B cell (primary cell): ENCODE measurements at places on chromosomes 12 and 14. TPM values are rescaled to one million over a fixed set of nuclear protein-coding genes. Genes with fewer than 3 reads are reported as not detected.

The ZNF26 gene
- polyA plus RNA-seq: 38.3 and 43.6 TPM in 2 replicates

The CLEC9A gene
- not detected in 2 replicates for polyA plus RNA-seq

The KIF5A gene
- 0.09 and 0.14 TPM in 2 replicates for polyA plus RNA-seq

The NUDT14 gene
- 17.4 and 20.6 TPM in 2 replicates for polyA plus RNA-seq
